ENCODE measurements at places on chromosomes 2 and 18.
A peak's percentile ranks its signal among the peaks of the same experiment; 100 is the strongest.

DNA sequence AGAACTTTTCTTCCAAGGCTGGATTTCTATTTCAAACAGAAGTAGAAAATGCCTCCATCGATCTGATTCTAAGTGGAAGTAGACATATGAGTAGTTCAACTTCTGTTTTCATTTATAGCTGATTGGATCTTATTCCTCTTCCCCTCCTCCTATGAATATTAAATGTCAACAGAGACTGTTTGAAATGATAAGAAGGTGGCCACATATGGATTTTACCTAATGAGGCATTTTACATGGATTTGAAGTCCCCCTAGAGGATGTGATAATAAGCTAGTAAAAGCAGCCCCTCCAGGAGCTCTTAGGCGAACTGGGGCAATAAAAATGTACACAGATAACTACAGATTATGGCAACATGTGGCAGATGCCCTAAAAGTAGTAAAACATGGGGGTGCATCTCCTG is 71.0 kb downstream of the UPP2 start:
- DNase-seq: no peak

DNA sequence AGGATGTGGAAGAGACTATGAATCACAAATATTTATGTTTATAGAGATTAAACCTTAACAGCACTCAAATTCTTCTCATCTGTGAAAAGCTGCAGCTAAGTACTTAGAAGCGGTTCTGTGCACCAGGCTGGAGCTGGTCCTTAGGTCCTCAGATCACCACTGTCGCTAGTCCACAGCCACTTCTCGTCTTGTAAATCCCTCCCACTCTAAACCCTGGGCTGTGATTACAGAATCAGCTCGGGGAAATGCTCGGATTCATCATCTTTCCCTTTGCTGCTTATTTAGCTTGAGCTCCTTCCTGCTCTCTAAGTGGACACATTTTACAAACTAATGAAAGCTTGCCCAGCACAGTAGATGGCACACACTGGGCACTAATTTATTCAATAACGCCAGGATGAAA is 61.7 kb downstream of the RNF152 start:
- DNase-seq: no peak

DNA sequence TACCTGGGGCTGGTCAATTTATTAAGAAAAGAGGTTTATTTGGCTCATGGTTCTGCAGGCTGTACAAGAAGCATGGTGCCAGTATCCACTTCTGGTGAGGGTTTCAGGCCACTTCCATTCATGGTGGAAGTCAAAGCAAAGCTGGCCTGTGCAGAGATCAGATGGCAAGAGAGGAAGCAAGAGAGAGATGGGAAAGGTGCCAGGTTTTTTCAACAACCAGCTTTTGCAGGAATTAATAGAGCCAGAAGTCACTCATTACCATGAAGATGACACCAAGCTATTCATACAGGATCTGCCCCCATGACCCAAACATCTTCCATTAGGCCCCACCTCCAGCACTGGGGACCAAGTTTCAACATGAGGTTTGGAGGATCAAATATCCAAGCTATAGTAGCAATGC is 56.8 kb upstream of the ST3GAL5 start:
- no peak for DNase-seq

- DNase-seq: no peak
Observed at GRCh38 chr2:224930990-224931389, 111.3 kb downstream of the DOCK10 start.

DNA sequence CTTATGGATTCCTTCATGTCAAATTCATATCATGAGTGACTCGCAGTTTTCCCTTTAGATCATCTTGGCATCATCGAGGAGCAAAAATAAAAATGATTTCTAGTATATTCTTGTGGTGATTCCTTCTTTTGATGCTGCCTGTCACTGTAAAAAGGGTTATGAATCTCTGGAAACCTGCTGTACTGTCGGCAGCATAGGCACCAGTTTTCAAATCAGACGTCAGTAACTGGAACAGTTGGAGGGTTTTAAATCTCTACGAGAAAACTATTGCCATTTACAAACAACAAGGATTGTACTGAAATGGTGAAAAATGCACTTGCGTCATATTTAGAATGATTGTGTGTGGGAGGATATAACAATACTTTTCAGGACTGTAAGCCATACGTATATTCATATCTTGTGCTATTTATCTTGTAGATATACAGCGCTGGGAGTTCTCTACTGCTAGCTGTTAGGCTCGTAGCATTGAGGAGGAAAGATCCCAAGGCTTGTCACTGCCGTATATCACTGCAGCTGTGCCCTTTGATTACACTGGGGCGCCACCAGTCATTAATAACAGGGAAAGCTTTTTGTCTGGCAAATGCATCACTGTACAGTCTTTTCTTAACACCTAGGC is 320.7 kb downstream of the MTX2 start:
- DNase-seq: peak; percentile 15

- DNase-seq: no peak
Observed at GRCh38 chr2:172843902-172844715, 108.5 kb downstream of the RAPGEF4 start.

- DNase-seq: no peak
Observed at GRCh38 chr2:33317369-33318007, 159.0 kb upstream of the RASGRP3 start.

DNA sequence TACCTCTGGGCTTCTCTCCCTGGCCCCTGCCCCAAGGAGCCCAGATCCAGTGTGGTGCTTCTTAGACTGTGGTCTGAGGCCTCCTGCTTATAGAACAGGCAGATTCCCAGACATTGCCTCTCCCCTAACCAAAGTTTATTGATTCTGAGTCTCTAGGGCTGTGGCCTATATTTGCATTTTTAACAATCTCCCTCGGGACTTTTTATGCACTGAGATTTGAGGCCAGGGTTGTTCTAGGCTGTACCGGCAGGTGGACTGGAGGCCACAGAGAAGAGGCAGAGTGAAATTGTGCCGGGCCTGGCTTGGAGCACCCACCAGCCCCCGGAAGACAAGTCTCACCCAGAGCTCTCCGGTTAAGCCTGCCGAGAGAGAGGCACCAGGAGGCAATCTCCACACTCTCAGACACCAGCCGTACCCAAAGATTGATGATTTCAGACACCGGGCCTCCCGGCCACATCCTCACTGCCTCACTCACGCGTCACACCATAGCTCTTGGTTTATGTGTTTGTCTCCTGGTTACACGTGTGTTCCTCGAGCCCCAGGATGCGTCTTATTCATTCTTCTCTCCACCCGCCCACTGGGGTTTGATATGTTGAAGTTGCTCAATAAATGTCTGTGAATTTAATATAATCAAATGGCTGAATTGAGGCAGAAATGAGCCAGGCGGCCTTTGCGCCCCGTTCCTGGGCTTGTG is 203.7 kb downstream of the KLHL29 start:
- DNase-seq: no peak

DNA sequence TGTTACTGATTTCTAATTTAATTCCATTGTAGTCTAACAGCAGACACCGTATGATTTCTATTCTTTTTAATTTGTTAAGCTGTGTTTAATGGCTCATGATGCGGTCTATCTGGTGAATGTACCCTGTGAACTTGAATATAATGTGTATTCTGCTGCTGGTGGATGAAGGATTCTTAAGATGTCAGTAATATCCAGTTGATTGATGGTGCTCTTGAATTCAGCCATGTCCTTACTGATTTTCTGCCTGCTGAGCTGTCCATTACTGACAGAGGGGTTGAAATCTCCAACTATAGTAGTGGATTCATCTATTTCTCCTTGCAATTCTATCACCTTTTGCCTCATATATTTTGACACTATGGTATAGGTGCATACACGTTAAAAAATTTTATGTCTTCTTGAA is 373.3 kb upstream of the RAB12 start:
- no peak for DNase-seq

GRCh38 chr18:76486038-76486437 is 9.0 kb downstream of the ZNF516 start:
- no peak for DNase-seq

All from brain (organoid and tissue), 16 donors.